CD4-positive, alpha-beta T cell treated with Interleukin-15 for 4 hours (primary cell): ENCODE measurements at places on chromosomes 1 and 21.
A peak's percentile ranks its signal among the peaks of the same experiment; 100 is the strongest.

GRCh38 chr1:245168906-245169305 lies 14.1 kb downstream of the KIF26B start:
- DNase-seq, result no peak

GRCh38 chr21:45636951-45637646 lies 6.4 kb upstream of the PCBP3 start:
- DNase-seq, result no peak

DNA sequence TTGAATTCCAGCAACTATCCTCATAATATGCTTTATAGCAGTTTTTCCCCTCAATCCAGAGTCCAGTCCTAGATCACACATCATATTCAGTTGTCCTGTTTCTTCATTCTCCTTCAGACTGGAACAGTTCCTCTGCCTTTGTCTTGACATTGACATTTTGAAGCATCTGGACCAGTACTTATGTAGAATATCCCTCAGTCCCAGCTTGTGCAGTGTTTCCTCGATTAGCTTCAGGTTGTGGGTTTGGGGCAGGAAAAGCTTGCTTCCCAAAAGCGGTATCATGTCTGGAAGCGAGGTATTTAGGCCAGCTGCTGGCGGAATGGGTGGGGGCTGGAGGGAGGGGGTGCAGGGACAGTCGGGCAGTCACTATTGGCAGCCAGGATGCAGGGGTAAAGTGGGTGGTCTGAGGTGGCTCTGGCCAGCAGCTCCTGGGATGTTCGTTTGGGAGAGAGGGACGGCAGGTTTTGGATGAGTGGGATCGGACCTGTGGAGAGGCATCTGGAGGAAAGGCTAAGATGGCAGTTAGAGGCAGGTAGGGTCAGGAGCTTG lies 6.5 kb downstream of the THEMIS2 start:
- DNase-seq, result no peak

DNA sequence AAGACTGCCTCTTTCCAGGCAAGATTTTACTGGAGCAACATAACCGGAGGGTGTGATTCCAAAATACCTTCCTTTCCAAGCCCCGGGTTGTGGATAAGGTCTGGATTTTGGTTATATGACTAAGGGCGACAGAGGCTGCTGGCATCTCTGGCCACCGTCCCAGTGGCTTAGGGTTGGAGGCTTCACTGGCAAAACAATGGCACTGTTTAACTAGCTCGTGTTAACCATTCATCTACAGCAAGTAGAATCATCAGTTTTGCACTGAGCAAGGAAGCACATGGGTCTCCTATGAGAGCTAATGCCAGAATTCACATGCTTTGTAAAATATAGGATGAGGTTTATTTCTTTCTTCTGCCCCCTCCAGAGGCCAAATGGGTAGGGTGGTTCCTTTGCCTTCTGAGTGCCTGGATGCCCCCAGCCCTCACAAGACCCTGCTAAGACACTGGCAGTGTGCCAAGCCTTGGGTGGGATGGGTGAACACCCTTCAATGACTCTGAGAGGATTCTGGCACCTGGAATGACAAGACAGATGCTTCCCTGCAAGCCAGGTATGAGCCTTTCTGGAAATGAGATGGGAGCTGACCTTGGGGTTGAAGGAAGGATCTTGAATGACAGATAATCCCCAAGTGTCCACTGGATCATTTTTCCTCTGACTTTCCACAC lies 36.8 kb downstream of the DHCR24 start:
- no peak for DNase-seq

DNA sequence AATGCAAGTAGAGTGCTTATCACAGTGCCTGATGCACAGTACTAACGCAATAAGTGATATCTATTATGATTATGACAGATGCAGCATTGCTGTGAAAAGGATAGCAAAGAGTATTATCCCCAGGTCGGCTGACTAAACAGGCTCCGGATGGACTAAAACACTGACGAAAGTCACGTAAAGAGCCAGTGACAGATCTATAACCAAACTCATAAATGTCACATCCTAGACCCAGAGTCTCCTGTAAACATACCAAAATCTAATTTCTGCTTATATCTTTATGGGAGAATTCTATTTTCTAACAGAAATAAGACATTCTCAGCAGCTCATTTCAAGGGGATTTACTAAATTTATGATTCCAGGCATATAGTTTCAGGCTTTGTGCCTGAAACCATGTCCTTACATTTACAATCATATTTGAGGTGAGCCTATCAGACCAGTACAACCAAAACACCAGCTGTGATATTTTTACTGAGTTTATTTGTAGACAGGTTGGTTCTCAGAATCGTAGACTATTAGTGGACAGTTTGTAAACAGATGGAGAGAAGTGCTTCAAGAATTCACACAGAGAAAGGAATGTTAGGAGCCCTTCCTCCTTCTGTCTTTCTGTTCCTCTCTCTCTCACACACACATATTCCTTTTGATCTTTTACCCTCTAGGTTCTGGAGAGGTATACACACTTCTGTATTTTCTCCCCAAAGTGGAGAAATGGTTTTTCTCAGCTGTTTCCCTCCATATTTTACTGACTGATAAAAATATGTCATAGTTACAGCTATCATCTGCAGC lies 52.4 kb upstream of the WDR26 start:
- no peak for DNase-seq

DNA sequence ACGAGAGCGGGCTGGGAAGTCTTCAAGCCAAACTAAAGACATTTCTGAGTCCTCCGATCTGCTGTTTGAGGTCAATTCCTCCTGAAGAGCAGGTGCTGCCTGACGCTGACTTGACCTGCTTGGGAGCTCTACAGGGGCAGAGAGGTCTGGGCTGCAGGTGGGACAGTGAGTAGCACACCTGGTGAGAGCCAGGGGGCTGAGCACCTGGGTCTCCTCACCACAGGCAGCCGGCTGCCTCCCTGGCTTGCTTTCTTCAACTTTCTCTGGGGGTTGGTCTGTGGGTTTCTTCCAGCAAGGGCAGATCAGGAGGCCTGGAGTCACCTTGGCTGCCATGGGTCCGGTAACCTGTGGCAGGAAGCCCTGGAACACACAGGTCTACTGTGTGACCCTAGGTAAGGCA lies 107.4 kb upstream of the EDN2 start:
- no peak for DNase-seq

GRCh38 chr21:24899138-24899537 lies 708.1 kb downstream of the MRPL39 start:
- DNase-seq, result no peak

DNA sequence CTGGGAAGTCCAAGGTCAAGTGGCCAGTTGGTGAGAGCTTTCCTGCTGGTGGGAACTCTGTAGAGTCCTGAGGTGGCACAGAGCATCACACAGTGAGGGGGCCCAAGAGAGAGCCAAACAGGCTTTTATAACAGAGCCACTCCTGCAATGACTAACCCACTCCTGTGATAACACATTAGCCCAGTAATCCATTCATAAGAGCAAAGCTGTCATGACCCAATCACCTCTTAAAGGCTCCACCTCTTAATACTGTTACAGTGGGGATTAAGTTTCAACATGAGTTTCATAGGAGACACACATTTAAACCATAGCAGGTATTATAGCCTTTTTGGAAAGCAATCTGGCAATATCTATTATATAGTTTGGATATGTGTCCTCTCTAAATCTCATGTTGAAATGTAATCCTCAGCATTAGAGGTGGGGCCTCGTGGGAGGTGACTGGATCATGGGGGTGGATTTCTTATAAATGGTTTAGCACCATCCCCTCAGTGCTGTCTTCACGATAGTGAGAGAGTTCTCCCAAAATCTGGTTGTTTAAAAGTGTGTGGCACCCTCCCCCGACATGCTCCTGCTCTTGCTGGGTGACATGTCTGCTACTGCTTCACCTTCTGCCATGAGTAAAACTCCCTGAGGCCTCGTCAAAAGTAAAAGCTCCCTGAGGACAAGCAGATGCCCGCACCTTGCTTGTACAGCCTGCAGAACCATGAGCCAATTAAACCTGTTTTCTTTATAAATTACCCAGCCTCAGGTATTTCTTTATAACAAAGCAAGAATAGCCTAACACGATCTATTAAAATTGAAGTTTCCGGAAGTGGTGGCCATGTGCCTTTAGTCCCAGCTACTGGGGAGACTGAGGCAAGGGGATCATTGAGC lies 64.5 kb downstream of the CD58 start:
- peak; percentile 32 for DNase-seq

DNA sequence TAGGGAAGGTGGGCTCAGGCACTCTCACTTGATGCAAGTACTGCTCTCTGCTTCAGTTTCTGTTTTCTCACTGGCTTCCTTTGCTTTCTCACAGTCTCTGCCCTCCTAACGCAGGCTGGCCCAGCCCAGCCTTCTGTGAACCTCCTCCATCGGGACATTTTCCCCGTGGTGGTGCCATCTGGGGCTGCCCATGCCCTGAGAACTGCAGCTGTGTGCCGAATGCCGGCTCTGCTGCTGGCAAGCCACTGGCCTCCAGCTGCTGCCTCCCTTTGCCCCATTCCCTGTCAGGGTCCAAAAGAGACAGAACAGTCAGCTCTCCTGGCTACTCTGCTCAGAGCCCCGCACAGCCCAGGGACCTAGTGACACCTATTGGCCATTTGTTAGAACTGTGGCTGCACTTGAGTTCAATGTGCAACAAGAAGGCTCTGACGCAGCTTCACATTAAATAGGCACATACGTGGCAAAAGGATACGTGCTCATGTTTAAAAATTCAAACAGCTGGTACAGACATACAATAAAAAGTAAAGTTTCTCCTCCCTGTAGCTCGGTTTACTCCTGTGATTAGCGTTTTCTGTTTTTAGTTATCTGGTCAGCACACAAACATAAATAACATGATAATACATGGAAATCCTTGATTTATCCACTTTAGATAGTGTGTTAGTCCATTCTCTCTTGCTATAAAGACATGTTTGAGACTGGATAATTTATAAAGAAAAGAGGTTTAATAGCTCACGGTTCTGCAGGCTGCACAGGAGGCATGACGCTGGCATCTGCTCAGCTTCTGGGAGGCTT lies 46.6 kb downstream of the FCRL5 start:
- peak; percentile 16 for DNase-seq

- peak; percentile 51 for DNase-seq
Measured at GRCh38 chr1:74689621-74690363, 16.2 kb upstream of the ERICH3 start.

DNA sequence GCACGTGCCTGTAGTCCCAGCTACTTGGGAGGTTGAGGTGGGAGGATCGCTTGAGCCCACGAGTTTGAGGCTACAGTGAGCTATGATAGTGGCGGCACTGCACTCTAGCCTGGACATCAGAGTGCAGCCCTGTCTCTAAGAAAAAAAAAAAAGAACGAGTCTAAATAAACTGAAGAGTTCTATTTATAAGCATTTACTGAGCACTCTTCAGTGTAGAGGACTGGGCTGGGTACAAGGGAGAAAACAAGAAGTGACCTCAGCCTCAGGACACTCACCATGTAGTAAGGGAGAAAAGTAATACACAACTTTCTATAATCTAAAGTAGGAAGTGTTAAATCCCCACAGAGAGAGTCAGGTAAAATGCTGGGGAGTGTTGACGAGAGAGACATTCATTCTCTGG lies 35.0 kb downstream of the NAV1 start:
- no peak for DNase-seq

GRCh38 chr1:47645151-47645550 lies 207.3 kb downstream of the FOXD2 start:
- no peak for DNase-seq

DNA sequence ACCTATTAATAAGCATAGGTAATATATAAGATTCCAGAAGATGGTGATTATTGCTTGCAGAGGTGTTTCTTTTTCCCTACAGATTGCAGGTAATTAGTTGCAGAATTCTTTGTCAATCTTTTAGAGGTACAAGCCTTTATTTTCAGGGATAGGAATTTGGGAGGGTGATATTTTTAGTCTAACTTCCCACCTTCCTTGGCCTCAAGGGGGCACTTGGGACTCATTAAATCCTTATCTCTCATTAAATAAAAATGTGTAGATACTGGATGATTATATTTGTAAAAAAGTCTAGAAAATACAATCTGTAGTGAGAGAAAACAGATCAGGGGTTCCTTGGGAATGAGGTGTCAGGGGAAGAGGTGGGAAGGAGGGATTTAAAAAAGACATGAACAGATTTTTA lies 179.2 kb downstream of the PATJ start:
- no peak for DNase-seq

DNA sequence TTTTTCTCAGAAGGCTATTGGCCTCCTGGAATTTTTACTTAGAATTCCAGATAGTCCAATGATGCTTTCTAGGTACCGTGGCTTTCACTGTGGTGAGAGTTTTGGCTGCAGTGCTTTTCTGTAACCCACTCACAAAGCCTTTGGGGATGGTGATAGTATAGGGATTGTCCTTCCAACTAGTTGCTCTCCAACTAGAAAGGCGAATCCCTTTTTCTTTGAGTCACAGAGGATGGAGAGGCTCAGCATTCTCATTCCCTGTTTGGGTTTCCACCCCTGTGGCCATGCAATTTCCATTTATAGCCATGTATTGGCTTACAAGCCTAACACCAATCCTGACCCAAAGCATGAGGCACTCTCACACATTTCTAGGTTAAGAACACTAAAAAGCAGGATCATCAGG lies 300.3 kb downstream of the DISC1 start:
- no peak for DNase-seq

DNA sequence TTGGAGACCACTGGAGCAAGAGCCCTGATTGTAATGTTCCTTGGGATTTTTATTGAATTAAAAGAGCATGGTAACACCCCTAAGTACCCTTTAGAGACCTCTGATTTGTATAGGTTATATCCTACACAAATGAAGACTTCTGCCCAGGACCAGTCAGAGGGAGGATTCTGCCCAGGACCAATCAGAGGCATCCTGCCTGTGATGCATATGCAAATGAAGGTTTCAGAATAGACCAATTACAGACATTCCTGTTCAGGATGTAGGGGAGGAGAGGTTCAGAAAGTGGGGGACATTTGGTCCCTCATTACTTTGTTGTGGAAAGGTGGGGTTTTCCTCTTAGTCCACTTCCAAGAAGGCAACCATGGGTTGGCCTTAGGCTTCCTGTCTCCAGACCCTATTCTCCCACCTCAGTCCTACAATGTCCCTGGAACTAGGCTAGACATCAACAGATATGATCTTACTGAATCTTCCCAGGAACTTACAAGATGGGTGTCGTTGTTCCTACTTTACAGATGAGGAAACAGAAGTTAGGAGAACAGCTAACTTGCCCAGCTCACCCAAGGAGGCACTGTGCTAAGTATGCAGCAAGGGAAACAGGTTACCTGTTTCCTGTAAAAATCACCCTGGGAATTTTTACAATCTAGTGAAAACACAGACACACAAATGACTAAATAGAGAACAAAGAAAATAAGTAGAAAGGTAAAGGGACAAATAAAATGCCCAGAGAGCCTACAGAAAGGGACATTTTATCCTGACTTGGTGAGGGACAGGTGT lies 36.8 kb upstream of the SFPQ start:
- DNase-seq, result no peak

GRCh38 chr1:180630408-180631193 lies 1.2 kb upstream of the XPR1 start:
- no peak for DNase-seq

GRCh38 chr1:178579562-178579961 lies 66.7 kb downstream of the TEX35 start:
- no peak for DNase-seq

- peak; percentile 83 for DNase-seq
Measured at GRCh38 chr1:154328318-154329151, 3.2 kb downstream of the ATP8B2 start.
